ENCODE measurements at places on chromosomes 1 and 21.

DNA sequence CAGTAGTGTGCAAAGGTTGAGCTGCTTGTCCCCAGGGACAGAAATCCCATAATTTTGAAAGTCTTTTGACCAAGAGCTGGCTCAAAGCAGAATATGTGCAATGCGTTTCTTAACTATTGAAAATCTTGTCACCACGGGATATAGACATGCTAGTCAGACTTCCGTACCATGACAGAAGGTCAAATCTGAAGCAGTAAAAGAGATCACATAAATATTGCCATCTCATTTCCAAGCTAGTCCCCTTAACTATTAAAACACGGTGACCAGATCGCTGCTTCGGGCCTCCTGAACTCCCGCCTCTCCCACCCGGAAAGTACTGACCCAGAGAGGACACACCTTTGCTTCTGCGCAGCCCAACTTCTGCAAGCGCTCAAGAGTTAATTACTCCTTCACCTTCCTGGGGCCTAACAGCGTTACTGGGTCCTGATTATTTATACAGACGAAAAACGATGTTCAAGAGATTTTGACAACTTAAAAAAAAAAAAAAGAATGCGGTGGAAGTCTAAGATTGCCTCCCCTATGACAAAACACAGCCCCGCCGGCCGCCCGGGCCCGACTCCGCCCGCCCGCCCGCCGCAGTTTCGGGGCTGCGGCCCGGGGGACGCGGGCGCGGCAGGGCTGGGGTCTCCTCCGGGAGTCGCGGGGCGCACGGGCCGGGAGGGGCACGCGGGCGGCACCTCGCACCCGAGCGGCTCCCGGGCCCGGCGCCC is 692 bp downstream of the SORT1 start:
- no peak for DNase-seq

GRCh38 chr1:55070293-55071164 is 31.2 kb downstream of the PCSK9 start:
- DNase-seq: no peak

DNA sequence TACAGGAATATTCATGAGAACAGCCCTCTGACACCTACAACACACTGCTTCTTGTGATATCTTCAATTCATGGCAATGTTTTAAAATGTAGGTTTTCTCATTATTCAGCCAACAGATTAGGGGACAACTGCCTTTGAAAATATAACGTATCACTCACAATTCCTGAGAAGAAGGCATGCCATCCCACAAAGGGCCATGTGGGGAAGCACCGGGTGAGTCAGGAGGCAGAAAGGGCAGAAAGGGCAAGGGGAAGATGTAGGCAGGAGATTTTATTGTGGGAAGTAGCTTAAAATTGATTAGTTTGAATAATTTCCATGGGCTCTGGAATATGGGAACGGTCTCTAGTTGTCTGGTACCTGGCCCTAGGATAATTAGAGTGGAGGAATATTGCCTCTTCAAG is 165.7 kb downstream of the HHIPL2 start:
- DNase-seq: no peak

- no peak for DNase-seq
These were observed 121.0 kb upstream of the TSPAN2 start for GRCh38 chr1:115210302-115210711.

GRCh38 chr21:29075706-29076466 is 2.4 kb upstream of the CCT8 start:
- no peak for DNase-seq

- DNase-seq: no peak
These were observed 1.7 kb downstream of the KRTAP10-3 start for GRCh38 chr21:44556879-44557278.

GRCh38 chr1:145964328-145965118 is at the start of the genes ANKRD34A and POLR3GL:
Gene ANKRD34A, minus strand, starts transcription at chr1:145964575. Its CDS starts 2,816 bp downstream, at chr1:145961759.
Gene POLR3GL, plus strand, starts transcription at chr1:145964690. Its CDS starts 10,176 bp downstream, at chr1:145974866.
- DNase-seq: peak; percentile 93

GRCh38 chr1:169872906-169873305 is 20.8 kb downstream of the SCYL3 start:
- no peak for DNase-seq

GRCh38 chr21:42541618-42542017 is 28.0 kb downstream of the SLC37A1 start:
- no peak for DNase-seq

GRCh38 chr1:111499026-111499785 is 4.2 kb downstream of the ADORA3 start:
- DNase-seq: no peak

DNA sequence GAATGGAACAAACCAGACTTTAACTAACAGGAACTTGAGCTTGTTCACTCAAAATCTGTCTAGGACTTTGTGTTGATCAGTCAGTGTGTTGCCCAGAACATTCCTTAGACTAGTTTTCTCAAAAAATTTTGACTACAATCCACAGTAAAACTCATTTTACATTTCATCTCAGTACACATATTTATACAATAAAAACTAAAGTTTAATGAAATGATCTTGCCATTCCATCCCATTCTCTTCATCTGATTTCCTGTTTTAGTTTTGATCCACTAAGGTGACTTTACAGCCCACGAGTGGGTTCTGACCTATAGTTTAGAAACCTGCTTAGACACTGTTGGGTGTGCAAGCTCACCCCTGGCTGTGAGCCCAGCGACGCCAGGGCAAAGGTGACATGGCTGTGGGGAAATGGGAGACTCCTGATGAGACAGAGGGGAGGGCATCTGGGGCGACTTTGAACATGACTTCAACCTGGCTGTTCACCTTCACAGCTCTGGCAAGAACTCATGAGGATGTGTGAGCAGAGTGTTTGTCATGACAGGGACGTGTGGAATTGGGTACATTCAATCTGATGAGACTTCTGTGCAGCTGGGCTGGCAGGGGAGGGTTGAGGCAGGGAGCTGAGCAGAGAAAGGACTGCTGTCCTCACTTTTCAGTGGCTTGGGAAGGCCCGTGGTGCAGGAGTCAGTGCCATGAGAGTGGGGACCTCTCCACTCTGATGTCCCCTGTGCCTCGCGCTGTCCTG is 40.6 kb downstream of the LHX4 start:
- no peak for DNase-seq

GRCh38 chr1:151809290-151809984 is 4.2 kb upstream of the LINGO4 start:
- no peak for DNase-seq
